ENCODE measurements at places on chromosomes 2 and 18. TPM values are rescaled to one million over a fixed set of nuclear protein-coding genes. Genes with fewer than 3 reads are reported as not detected.

DNA sequence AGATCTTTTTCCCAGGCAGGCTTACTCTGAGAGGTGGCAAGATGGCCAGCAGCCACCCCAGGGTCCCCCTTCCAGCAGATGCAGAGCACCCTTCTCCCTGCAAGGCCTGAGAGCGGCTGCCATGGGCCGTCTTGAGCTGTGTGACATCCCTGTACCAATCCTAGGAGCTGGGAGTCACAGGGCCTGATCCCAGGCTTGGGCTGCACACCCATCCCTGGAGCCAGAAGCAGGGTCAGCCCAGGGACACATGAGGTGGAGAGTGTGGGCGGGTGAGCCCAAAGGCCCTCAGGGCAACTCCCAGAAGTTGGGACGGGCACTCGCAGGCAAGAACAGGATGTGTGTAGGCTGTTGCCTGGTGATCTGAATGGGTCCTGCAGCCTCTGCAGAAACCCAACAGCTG lies 40.5 kb downstream of the CROCC2 start:
- peak; percentile 56 for DNase-seq

DNA sequence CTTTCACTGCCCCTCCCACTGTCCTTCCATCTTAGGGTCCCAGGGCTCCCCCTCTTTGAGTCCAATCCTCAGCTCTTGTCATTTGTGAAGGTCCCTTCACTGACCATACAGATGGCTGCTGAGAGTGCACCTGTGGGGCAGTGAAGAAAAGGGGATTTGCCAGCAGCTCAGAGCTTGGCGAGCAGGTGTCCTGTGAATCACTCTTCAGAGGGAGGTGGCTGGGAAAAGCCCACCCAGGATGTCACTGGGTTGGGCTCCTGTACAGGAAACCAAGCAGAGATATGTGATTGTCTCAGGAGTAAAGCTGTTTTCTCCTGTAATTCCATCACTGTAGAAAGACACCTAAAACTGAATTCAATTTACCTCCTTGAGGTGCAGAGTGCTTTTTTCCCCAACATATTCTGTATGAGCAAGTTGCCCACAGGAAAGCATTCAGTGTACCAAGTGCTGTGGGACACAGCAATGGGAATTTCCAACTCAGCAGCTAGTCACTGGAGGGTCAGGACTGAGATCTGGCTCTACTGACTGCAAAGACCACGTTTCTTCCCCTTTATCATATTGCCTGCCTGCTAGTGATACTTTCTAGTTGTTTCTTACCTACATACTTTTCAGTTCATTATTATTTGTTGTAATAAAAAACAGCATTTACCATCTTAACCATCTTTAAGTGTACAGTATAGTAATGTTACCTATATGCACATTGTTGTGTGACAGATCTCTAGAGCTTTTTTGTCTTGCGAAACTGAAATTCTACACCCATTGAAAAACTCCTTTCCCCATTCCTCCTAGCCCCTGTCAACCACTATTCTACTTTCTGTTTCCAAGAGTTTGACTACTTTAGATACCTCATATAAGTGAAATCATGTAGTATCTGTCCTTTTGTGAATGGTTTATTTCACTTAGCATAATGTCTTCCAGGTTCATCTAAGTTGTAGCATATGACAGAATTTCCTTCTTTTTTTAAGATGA lies 239.1 kb downstream of the TSN start:
- no peak for DNase-seq

GRCh38 chr2:14143435-14143834 lies 489.1 kb upstream of the LRATD1 start:
- DNase-seq: no peak

- DNase-seq: no peak
Measured at GRCh38 chr2:241582806-241583205, 24.3 kb downstream of the BOK start.

GRCh38 chr2:65919550-65920188 lies 487.3 kb upstream of the SPRED2 start:
- DNase-seq: no peak

The KIAA2012 gene
- not detected for total RNA-seq

The LAMA1 gene
- total RNA-seq: 4.7 TPM

The REG1B gene
- total RNA-seq: not detected

Data from H4 (cell line).